CD4-positive, alpha-beta T cell treated with Interleukin-15 for 1 hour (primary cell): ENCODE measurements at places on chromosomes 6 and 20.

DNA sequence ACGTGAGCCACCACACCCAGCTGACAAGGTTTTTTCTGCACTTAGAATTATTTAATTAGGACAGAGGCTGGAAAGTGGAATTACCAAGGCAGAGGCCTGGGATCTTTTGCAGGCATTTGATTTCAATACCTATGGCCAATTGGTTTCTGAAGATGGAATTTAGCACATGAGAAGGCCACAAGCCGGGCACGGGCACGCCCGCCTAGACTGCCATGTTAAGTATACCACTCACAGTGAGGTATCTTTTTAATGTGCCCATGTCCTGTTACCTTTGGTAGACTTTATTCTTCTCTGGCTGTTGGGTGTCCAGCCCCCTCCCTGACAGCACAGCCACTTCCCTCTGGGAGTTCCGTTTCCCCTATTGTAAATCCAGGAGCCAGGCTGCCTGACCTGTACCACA is 18.0 kb upstream of the TAF8 start:
- DNase-seq = no peak

- DNase-seq = no peak
Measured at GRCh38 chr20:45817376-45818194, 5.1 kb downstream of the UBE2C start.

- no peak for DNase-seq
Measured at GRCh38 chr6:170038708-170039107, 252.2 kb downstream of the DLL1 start.

DNA sequence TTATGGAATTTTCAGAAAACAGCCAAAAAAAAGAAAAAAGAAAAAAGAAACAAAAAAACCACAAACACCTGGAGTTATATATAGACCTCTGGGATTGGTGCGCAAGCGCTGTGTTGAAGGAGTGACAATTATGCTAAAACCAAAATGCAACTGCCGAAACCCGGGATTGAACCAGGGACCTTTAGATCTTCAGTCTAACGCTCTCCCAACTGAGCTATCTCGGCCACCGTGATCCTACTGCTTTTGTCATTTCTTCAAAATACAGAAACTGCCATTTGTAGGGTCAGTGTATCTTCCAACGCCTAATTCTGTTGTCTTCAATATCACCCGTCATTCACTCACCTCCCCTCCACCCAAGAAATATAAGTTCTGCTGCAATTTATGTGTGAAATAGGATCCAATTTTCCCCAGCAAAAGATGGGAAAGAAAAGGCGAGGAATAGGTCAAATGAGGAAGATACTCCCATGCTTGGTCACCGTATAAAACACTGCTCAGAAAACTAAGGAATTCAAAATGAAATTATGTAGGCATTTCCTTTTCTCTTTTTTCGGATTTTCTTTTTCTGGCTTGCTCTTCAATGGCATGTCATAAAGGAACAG is 116.0 kb downstream of the TRIM27 start:
- no peak for DNase-seq

GRCh38 chr6:53873922-53874321 is 79.1 kb downstream of the LRRC1 start:
- no peak for DNase-seq

DNA sequence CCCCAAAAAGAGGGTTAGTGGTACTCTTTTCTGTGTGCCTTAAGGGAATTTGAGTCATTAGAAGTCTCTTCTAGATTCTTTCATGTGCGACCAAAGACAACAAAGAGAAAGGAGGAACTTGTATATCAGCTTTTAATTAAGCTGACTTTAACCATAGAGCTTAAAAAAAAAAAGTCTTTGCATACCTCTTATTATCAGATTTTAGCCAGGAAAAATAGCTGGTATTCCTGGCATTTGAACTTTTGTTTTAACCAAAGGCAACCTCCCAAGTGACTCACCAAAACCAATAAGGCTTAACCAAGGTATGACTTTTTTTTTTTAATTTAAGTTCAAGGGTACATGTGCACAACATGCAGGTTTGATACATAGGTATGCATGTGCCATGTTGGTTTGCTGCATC is 375.0 kb downstream of the CDC5L start:
- DNase-seq = no peak

DNA sequence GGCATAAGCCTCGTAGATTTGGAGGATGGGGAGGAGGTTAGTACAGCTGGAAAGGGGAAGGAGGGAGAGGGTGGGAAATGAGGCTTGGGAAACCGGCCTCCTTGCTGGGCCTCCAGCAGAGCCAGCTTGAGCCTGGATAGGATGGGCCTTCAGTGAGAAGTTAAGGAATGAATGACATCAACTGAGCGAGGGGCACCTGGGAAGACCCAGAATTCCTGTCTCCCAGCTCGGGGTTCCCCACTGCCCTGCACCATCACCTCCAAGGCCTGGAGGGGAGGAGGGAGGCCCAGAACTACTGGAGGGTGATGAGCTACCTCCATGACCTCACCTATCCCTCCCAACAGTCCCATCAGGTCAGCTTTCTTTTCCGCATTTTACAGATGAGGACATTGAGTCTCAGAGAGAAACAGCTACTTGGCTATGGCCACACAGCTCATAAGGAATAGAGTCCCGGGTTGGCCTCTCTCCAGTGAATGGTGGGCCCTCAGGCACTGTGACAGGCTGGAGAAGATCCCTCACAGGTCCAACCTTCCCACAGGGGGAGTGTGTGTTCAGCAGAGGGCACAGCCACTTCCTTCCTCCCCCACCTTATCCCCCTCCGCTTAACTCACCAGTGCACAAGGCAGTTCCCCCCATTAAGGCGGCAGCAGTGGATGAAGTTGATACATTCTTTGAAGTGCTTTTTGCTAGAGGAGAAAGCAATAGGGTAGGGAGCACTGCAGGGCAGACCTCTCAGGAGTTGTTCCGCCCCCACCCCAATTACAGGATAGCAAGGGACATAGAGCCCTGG is 6.8 kb downstream of the DUSP15 start:
- DNase-seq = no peak

- no peak for DNase-seq
Measured at GRCh38 chr6:154893917-154894316, 101.2 kb upstream of the TIAM2 start.

DNA sequence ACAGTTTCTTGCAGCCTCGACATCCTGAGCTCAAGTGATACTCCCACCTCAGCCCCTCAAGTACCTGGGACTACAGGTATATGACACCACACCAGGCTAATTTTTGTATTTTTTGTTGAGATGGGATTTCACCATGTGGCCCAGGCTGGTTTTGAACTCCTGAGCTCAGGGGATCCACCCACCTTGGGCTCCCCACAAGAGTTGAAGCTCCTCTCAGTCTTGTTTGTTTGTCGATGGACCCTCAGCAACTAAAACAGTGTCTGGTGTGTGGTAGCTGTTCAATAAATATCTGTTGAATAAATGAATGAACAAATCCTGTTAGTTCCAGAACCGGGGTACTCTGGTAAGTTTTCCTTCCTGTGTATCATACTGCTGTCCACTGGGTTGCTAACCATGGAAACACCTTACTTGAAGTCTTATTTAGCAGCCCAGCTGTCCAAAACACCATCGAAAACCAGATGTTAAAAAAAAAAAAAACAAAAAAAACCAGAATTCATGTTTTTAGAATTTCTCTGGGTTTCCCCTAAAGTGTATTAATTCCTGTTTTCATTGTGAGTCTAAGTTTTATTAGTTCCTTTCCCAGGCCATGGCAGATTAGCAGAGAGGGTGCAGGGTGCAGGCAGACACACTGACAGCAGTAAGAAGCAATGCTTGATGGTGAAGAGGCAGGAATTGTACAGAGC is 7.8 kb upstream of the EZR start:
- DNase-seq = no peak

- no peak for DNase-seq
Measured at GRCh38 chr6:136524936-136525413, 25.2 kb downstream of the MAP7 start.

GRCh38 chr6:53587291-53587690 is 42.4 kb upstream of the GCLC start:
- no peak for DNase-seq

DNA sequence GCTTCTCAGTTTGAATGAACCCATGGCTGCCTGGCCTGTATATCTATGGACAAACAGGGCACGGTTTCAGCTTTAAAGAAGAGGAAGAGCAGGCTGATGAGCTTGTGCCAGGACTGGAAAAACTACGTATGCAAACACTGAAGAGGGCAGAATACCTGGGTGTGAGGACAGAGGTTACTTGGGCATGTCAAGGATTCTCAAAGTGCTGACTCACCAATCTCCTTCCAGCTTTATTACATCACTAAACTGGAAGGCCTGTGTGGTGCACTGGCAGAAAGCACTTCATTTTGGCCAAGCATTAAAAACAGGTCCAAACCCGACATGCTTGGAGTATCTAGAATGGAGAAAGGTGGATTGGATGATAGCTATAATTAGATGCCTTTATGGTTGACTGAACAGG is 95.2 kb downstream of the GMPR start:
- DNase-seq = no peak
